Caco-2 (cell line): ENCODE measurements at places on chromosomes 1 and 21. TPM values are rescaled to one million over a fixed set of nuclear protein-coding genes. Genes with fewer than 3 reads are reported as not detected.

GBP6 gene
- total RNA-seq = not detected in 2 replicates

MYOC gene
- total RNA-seq = not detected in 2 replicates

FAM167B gene
- total RNA-seq = 0.34 and 0.70 TPM in 2 replicates

MSTO1 gene
- 64.3 and 65.3 TPM in 2 replicates for total RNA-seq

NEK7 gene
- total RNA-seq = 52.3 and 56.1 TPM in 2 replicates

LCE3E gene
- total RNA-seq = not detected in 2 replicates

NHLH2 gene
- not detected in 2 replicates for total RNA-seq

GBP4 gene
- total RNA-seq = not detected in 2 replicates

RGS18 gene
- not detected in 2 replicates for total RNA-seq

HENMT1 gene
- total RNA-seq = 18.7 and 21.0 TPM in 2 replicates

CELA2B gene
- not detected in 2 replicates for total RNA-seq

TSSK3 gene
- 2.5 and 2.6 TPM in 2 replicates for total RNA-seq

OR2G6 gene
- total RNA-seq = not detected in 2 replicates

MIXL1 gene
- not detected in 2 replicates for total RNA-seq
